ENCODE measurements at places on chromosomes 16 and 17.
A peak's percentile ranks its signal among the peaks of the same experiment; 100 is the strongest.

DNA sequence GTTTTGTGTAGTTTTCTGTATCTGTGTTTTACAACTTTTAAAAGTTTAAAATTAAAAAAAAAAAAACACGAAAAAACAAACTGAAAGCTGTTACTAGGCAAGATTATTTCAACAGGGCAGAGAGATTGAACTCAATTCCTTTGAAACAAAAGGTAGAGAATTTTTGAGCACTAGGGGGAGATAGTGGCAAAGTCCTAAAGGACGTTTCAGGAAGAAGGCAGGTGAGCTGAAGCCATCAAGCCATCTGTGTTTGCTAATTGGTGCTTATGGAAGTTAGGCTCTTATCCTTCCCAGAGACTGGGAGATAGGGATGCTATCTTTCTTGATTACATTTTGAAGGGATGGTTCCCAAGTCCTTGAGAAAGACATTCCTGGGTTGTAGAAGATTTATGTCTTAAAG, 70.6 kb upstream of the CLEC3A start:
- no peak for DNase-seq

DNA sequence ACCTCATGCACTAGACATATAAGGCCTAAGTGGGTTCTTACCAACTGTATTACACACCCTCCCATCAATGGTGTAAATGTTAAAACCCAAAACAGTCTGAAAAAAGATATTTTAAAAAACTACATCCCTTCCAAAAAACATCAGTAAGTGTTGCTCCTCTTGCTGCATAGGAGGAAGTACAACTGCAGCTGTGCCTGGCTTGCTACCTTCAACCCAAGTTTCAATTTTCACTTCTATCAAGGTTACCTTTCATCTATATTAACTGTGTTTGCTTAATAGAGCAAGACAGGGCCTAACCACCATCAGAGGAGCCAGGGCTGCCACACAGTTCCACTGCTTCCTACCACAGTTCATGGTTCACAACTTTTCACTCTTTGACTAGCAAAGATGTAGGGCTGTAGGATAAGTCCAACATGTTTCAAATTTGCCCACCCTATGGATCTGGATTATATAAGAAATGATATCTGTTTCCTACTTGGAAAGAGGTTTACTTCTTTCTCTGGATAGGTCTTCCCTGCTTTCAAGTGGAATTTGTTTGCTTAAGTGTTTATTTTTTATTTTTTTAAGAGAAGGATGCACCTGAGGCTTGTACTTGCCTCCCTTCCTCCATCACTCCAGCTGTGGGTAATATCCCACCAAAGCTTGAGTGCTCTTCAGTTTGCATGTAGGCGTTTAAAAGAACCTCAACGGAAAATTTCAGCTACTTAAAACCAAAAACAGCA, 56.7 kb downstream of the GRB7 start:
- DNase-seq: no peak

DNA sequence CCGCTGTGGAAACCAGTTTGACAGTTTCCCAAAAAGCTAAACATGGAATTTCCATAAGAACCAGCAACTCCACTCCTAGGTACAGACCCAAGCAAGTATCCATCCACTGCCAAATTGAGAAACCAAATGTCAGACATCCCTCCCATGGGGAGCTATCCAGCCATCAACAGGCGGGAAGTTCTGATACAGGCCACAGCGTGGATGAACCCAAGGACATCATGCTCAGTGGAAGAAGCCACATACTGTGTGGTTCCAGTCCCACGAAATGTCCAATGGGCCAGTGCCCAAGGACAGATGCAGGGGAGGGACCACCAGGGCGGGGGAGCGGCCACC, 12.6 kb upstream of the BAIAP2 start:
- no peak for DNase-seq

DNA sequence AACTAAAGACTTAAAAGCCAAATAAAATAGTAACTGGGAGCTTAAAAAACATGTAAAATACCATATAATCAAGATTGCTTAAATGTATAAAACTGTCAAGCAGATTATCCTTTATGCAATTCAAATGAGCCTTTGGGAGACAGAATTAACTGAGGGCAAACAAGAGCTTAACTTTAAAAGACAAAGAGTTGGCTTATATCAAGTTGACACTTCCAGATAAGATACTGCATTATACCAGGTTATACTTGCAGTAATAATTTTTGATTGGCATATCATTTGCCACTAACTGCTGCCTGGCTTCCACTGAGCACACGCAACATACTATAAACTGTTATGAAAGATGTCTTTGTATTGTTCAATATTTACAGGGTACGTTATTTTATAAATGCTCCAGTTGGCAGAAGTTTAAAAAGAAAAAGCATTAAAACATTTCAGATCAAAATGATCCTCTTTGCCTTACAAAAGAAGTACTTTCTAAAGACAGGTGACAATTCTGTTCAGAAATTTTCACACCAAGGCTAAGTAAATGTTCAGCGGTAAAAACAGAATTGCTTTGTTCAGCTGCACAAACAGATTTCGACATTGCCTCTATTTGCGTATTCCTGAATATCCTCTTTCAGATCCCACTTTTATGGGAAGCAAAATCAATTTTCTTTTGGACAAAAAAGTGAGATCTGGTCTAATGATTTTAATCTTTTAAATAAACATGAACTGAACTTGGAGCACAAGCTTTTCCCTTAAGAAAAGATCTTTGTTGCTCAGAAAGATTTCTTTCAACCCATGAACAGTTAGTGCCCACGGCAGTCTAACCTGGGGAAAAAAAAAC, 50.7 kb downstream of the TOX3 start:
- DNase-seq: no peak

DNA sequence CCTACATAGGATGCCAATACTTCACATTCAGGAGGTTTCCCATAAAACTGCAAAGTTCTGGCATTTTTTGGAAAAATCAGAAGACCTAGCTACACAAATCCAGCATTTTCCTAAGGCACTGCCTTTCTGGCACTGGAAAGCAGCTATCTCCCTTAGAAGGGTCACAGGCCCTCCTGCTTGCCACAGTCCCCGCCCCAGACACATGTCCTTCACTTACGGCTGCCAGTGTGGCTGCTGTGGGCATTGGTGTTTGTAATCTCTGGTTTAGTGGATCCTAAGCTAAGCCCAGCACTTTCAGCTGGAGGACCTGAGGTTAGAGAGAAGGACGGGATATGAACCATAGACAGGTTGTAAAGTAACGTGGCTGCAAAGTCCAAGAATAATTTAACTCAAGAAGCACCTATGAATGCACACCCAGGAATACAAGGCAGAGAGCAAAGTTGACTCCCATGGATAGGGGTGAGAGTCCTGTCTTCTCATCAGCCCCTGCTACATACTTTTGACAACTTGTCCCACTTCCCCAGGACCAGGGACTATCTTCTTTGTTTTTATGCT, 100.0 kb downstream of the XYLT1 start:
- DNase-seq: no peak

DNA sequence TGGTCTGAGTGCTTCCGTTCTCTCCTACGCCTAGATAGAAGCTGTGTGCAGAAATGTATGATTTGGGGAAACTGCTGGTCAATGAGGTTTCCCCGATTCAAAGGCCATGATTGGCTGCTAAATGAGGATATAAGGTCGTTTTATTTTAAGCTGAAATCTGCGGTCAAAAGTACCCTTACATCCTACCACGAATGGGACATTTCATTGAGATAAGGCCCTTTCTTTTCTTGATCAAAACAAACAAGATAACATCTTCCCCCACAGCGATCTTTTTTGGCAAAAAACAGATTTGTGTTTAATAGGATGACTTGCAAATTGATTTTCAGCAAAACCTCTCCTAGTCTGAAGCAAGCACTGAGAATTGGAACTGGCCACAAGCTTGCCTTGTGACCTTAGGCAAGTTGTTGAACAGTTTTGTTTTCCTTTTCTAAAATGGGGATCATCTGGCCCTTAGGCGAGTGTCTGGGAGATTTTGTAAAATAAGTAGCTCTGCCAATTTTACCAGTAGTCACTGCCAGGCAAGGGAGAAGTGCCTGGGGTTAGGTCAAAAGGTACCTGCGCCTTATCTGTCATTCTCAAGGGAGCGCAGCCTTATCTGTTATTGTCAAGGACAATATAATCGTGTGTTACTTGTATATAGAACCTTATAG, 635 bp downstream of the SCPEP1 start:
- DNase-seq: no peak

- DNase-seq: peak; percentile 58
Observed at GRCh38 chr17:62093188-62094155, 28.4 kb upstream of the MED13 start.

GRCh38 chr16:4172070-4172469, 55.8 kb upstream of the ADCY9 start:
- DNase-seq: peak; percentile 76

GRCh38 chr16:89982318-89982717, 33.8 kb downstream of the DEF8 start:
- no peak for DNase-seq

GRCh38 chr17:2563543-2563942, 29.9 kb upstream of the PAFAH1B1 start:
- DNase-seq: no peak

DNA sequence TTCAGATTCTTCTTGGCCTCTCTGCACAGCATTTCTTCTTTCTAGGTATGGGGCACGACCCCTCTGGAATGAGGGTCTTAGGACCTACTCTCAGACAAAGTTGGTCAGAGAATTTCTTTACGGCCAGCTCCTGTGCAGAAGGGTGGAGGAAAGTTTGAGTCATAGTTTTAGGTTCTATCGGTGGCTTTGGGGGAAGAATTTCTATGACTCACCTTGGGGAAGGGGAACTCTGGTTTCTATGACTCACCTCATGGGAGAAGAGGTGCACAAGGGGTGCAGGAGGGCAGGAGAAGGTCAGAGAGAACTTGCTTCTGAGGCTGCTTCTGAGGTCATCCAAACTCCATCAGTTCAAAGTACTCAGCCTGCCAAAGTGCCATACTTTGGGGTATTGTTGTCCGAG, 2.5 kb upstream of the ABCC12 start:
- peak; percentile 65 for DNase-seq

GRCh38 chr16:9007177-9007794, 43.6 kb upstream of the USP7 start:
- DNase-seq: no peak

DNA sequence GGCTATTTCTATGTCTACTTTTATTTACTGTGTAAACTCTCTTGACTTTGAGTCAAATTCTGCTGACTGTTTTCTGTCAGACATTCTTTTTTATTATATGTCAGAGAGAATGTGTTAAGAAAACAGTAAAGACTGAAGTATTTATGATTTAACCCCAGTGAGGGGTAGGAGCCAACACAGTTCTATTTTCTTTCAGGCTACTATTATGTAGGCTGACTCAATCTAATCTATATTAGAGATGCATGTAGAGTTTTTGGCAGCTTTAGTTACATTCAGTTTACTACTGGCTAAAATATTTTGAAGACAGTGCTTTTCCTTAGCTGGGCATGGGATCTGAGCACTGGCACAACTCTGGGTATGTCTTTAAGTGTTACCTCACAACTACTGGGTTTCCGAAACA, 1108.0 kb downstream of the CDH11 start:
- DNase-seq: peak; percentile 52

GRCh38 chr17:31400481-31400950, 9.0 kb downstream of the RAB11FIP4 start:
- no peak for DNase-seq

DNA sequence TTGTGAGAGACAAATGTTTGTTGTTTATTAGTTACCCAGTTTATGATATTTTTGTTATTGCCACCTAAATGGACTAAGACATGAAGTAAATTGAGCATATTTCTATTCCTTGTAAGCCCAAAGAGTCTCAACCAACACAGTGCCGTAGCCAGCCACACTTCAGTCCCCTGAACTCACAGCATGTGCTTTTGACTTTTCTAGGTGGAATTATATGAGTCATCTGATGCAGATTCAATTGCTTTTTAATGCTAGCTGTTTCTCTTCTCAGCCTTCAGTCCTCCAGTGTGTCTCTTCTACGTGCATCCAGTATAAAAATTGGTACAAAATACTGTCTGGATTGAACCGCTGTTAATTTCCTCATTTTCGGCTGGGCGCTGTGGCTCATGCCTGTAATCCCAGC, 39.0 kb downstream of the IQCK start:
- no peak for DNase-seq

GRCh38 chr17:58300336-58300735, 19.6 kb upstream of the MPO start:
- no peak for DNase-seq

GRCh38 chr17:33924104-33924503, 331.0 kb upstream of the CCL2 start:
- no peak for DNase-seq

DNA sequence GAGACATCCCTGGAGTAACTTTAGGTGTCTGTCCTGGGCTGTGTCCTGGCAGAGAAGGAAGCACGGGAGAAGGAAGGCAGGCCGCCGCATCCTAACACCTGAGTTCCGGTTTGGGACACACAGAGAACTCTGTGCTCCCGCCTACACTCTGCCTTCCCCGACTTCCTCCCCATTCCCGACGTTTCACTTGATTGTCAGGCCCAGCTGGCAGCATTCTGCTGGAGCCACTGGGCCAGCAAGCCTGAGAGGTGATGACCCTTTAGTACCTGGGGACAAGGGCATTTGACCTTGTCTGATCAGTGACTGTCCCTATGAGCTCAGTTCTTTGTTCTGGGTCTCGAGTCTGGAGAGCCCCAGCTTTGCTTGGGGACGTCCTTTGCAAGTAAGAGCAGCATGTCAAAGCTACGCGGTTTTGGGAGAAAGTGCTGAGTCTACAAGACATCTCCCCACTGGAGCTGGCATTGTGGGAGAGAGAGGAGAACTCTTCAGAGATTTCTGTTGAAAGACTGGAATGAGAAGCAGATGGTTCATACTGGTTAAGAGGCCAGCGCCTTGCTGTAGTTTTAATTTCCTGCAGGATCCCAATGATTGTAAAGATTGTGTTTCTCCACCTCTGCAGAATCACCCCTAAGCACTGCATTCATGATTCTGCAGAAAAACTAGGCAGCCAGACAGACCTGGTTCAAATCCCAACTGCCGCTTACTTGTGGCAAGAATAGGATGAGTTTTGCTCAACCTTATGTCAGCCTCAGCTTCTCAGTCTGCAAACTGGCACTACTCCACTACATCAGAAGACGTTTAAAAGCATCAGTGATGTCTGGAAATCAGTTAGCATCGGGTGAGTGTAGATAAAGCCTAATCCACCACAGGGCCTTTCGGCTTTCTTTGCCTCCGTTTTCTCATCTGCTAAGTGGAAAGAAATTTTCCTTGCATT, 20.6 kb downstream of the ABAT start:
- DNase-seq: no peak

GRCh38 chr16:64656471-64656870, 465.4 kb downstream of the CDH11 start:
- DNase-seq: peak; percentile 7

- DNase-seq: peak; percentile 37
Observed at GRCh38 chr16:17691899-17692176, 221.1 kb upstream of the XYLT1 start.

DNA sequence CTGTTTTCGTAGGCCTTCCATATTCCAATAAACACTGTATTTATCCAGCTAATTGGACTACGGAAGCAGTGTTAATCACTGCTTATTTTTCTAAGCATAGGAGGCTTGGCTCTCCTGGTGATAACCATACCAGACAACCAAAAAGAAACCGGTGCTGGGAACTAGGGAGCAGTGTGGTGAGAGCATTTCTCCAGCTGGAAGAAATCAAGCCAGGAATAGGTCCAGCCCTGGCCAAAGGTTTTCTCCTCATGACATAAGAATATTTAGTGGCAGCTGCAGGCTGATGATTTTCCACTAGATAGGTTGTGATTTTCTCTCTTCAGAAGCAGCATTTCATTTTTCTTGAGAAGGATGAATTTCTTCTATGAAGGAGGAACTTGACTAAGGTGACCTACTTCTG, 141.5 kb downstream of the TRIM37 start:
- DNase-seq: no peak
